Caco-2 (cell line): ENCODE measurements at places on chromosomes 2 and 18. TPM values are rescaled to one million over a fixed set of nuclear protein-coding genes. Genes with fewer than 3 reads are reported as not detected.

DNA sequence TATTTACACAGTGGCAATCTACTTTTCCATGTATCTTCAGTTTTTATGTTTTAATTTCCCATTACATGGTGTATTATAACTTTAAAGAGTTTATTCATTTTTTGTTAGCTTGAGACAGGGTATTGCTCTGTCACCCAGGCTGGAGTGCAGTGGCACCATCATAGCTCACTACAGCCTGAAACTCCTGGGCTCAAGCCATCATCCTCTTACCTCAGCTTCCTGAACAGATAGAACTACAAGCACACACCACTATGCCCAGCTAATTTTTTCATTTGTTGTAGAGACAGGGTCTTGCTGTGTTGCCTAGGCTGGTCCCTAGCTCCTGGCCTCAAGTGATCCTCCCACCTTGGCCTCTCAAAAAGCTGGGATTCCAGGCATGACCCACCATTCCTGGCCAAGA lies 66.8 kb downstream of the COA5 start:
- no peak for DNase-seq

DNA sequence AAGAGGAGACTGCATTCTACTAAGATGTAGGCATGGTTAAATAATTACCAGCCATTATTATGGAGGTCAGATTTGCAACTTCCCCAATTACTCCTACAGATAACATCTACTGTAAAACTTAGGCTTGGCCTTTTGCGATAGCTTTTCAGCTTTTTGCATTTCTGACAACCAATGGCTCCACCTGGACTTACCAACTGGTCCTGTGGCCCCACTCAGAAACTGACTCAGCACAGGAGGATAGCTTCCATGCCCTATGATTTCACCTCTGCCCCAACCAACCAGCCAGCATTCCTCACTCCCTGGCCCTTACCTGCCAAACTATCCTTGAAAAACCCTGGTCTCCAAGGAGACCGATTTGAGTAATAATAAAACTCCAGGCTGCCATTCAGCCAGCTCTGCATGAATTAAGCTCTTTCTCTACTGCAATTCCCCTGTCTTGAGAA lies 28.2 kb downstream of the TUBB6 start:
- DNase-seq = no peak

Gene KLHL29
- total RNA-seq = 0.61 and 0.81 TPM in 2 replicates

Gene SEPTIN2
- total RNA-seq = 209 TPM in 2 replicates

- DNase-seq = no peak
Measured at GRCh38 chr18:41594582-41594981, 360.5 kb upstream of the PIK3C3 start.

DNA sequence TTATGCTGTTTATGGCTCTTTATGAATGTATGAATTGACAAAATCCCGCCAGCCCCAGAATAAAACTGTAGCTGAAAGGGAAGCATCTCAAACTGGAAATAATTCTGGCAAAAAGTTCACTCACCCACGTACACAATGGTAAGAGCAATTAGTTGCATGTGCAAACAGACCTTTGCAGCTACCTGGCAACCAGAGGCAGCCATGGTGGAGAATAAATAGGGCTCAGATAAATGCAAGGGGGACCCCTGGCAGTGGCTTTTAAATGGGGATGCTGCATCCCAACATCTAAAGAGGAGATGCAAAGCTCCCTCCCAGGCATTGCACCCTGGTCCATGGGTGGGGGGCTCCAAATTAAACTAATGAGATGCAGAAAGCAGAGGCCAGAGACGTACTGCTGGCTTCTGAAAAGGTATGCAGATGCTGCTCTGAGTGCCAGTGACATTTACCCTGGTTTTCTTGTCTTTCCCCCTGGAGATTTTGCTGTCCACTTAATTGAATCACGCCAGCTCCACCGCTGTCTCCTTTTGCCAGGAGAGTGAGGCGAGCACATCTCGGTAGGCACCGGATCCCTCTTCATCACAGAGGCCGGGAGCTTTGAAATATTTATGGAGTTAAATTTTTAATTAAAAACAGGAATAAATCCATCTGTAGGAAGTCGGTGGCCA lies 126.6 kb upstream of the NRP2 start:
- DNase-seq = no peak

Gene TMEM18
- 16.5 and 22.9 TPM in 2 replicates for total RNA-seq

Gene SKOR2
- not detected in 2 replicates for total RNA-seq

DNA sequence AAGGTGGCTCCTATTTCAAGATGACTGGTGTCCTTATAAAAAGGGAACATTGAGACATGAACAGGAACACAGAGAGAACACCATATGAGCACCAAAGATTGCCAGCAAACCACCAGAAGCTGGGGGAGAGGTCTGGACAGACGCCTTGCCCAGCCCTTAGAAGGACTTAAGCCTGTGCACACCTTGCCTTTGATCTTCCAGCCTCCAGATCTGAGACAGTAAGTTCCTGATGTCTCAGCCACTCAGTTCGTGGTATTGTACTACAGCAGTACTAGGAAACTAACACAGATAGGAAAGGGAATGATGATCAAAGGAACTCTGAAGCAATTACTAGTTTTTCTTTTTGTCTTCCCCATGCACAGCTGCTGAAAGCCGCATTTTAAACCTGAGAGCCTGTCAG lies 137.3 kb upstream of the FHL2 start:
- DNase-seq = no peak

- DNase-seq = no peak
Measured at GRCh38 chr2:5343785-5344335, 348.3 kb upstream of the SOX11 start.

Gene POTEI
- 7.0 and 7.3 TPM in 2 replicates for total RNA-seq

Gene TSN
- total RNA-seq = 125 and 136 TPM in 2 replicates

Gene ITGB6
- 1.7 and 2.6 TPM in 2 replicates for total RNA-seq

GRCh38 chr2:105711394-105711793 lies 33.3 kb upstream of the NCK2 start:
- DNase-seq = peak; percentile 47
